ENCODE measurements at places on chromosomes 5 and 9. TPM values are rescaled to one million over a fixed set of nuclear protein-coding genes. Genes with fewer than 3 reads are reported as not detected.

Gene CAST
- total RNA-seq = 102 TPM

Gene FCN2
- not detected for total RNA-seq

Gene RNF208
- total RNA-seq = 0.16 TPM

Gene TMEM171
- total RNA-seq = 2.1 TPM

All from bladder microvascular endothelial cell (primary cell).